ENCODE measurements at places on chromosomes 12 and 14. TPM values are rescaled to one million over a fixed set of nuclear protein-coding genes. Genes with fewer than 3 reads are reported as not detected.
A peak's percentile ranks its signal among the peaks of the same experiment; 100 is the strongest.

GRCh38 chr14:101716077-101716950, 45.2 kb upstream of the PPP2R5C start:
- DNase-seq = no peak

- DNase-seq = no peak
Measured at GRCh38 chr12:52675301-52675701, 4.9 kb downstream of the KRT1 start.

The SLC10A1 gene
- total RNA-seq = not detected

DNA sequence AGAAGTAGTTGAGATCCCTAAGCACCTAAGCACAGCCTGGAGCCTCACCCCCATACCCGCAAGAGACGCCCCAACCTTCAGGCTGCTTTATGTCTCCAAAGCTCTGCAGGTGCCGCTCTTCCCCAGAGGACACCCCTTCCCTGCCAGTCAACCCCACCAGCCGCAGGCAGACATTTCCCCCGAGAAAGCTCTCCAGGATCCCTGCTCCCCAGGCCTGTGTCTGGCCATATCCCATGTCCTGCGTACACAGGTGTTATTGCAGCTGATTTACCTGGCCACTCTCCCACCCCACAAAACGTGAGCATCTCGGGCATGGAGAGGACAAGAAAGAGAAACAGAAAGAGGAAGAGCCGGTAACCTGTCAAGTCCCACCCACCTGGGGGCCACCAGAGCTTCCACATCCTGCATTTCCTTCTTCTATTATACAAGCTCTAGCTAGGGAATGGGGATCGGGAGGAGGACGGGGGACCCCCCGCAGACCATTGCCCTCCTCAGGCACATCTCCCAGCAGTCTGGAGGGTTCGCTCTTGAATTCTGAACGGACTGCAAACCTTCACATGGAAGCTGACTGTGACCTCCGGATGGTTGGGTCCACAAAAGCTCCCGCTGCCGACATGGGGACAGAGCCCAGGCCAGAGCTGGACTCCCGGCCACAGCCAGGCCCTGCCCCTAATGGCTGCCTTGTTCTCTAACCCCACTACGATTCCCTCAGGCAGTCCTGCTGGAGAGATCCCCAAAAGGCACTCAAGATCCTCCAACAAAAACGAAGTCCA, 17.6 kb downstream of the CCDC88C start:
- no peak for DNase-seq

DNA sequence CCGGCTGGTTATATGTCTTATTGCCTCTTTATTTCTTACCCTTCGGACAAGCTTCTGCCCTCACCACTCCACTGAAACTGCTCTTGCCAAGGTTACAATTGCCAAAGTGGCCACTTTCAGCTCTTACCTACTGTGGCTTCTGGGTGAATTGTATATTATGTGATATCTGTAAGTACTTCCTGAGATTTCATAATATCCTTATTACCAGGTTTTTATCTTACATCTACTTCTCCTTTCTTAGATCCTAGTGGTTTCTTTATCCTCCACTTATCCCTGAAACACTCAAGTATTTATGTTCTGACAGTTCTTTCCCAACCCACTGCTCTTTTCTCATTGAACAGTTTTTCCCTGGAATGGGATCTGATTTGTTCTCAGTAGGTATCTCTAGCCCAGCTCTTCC, 10.5 kb downstream of the CELA1 start:
- DNase-seq = no peak

DNA sequence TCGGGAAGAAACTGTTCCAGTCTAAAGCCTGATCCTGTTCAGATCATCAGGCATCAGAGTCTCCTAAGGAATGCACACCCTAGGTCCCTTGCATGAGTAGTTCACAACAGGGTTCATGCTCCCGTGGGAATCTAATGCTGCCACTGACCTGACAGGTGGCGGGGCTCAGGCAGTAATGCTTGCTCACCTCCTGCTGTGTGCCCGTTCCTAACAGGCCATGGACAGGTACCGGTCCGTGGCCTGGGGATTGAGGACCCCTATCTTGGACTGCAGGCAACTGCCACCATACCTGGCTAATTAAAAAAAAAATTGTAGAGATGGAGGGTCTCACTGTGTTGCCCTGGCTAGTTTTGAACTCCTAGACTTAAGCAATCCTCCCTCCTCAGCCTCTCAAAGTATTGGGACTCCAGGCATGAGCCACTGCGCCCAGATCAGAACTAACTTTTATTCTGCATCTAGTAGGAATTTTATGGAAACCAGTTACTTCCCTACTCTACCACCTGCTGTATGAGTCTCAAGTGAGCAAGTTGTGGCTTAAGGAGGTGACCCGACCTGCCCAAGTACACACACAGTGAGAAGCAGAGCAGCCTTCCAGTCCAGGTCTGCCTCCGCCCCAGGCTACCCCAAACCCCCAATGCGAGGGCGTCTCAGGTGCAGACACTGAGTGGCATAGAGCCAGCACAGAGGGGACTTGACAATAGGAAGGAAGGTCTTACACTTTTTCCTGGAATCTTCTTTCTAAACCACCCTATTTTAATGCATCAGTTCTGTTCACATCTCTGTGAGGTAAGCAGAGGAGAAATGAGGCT, 2.5 kb upstream of the PAPLN start:
- no peak for DNase-seq

The KRT85 gene
- total RNA-seq = not detected

- DNase-seq = no peak
Measured at GRCh38 chr12:58814036-58814435, 106.3 kb downstream of the LRIG3 start.

The CPNE8 gene
- 2.3 TPM for total RNA-seq

DNA sequence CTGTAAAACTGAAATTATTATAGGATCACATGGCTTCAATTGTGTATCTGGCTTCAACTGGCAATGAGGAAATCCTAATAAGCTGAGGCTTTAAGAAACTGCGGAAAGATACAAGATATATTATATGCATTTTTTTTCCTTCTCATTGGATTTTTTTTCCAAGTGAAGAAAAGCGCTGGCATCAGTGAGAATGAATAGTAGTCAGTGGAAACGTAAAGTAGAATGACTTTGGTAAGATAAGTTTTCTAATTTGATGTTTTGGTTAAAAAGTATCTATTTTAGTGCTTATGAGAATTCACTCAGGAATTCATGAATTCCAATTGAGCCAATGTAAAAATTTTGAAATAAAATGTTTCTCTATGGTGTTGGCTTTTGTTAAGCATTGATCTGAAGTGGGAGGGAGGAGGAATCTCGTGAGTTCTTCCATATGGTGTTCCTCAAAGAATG, 173.5 kb upstream of the FRMD6 start:
- DNase-seq = no peak

GRCh38 chr12:93580682-93581081, 8.2 kb downstream of the SOCS2 start:
- no peak for DNase-seq

The COQ6 gene
- total RNA-seq = 16.4 TPM

DNA sequence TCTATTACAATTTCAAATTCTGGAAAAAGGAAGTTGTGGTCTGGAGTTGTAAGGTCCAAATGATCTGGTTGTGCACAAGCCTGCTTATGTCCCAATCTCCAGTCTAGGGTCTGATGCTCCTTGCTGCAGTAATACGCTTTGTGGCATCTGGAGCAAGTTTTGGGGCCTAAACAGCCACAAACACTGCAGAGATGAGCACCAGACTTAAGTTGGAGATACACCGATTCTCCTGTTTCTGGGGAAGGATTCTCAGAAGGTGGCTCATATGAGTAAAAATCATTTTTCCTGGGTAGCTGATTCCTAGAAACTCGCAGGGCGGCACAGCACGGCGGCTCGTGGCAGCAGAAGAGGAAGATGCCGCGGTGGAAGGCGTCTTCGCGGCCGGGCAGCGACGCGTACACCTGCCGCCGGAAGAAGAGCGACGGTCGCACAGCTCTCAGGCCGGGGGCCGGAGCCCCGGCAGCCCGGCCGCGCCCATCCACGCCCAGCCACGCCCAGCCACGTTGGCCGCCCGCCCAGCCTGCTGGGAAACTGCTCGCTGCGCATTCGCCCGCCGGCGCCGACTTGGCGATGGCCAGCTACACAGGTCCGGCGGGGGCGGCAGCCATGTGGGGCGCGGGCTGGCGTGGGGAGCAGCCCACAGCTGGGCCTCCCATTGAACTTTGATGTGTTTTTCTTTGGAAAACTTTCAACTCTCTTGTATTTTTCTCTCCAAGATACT, 129.0 kb downstream of the ASCL4 start:
- DNase-seq = peak; percentile 79

The SLCO1B1 gene
- total RNA-seq = not detected

The EXD2 gene
- 12.0 TPM for total RNA-seq

- no peak for DNase-seq
Measured at GRCh38 chr12:124743479-124744272, 120.0 kb downstream of the SCARB1 start.

- DNase-seq = no peak
Measured at GRCh38 chr12:52518574-52519386, 1.4 kb downstream of the KRT5 start.

DNA sequence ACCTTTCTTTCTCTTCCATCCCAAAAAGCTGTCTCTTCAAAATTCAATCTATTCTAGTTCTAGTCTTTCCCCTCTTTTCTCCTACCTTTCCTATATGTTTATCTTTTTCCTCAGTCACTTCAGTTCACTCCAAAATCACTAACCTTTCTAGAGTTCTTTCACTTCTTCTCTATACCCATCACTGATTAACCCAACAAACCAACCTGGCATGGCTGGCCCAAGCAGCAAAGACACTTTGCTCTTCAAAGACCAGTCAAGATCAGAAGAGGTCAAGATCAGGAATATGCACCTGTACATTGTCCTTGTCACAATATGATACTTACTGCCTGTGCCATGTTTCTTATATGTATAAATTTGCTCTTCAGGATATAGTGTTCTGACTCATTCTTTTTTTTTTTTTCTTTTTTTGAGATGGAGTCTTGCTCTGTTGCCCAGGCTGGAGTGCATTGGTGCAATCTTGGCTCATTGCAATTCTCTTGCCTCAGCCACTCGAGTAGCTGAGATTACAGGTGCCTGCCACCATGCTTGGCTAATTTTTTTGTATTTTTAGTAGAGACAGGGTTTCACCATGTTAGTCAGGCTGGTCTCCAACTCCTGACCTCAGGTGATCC, 112.9 kb downstream of the C12orf42 start:
- no peak for DNase-seq

GRCh38 chr12:16520328-16520727, 85.6 kb downstream of the LMO3 start:
- DNase-seq = no peak

GRCh38 chr12:50690925-50691324, 73.0 kb upstream of the ATF1 start:
- no peak for DNase-seq

DNA sequence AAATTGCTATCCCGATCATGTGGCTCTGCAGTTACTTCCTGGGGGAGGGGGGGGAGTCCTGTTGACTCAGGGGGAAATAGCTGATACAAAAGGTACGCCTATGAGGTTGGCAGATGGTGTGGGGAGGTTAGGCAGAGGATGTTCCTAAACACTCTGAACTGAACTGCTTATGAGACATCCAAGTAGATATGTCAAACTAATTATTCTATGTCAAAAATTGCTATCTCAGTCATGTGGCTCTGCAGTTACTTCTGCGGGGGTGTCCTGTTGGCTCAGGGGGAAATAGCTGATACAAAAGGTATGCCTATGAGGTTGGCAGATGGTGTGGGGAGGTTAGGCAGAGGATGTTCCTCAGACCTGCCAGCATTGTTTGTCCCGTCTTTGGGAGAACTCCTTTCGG, 5.1 kb upstream of the VCPKMT start:
- DNase-seq = no peak

GRCh38 chr14:61344437-61345150, 23.2 kb downstream of the PRKCH start:
- no peak for DNase-seq

GRCh38 chr14:103186909-103187586, 63.8 kb downstream of the TNFAIP2 start:
- no peak for DNase-seq

GRCh38 chr12:55946553-55946952, 15.6 kb downstream of the DGKA start:
- DNase-seq = no peak

DNA sequence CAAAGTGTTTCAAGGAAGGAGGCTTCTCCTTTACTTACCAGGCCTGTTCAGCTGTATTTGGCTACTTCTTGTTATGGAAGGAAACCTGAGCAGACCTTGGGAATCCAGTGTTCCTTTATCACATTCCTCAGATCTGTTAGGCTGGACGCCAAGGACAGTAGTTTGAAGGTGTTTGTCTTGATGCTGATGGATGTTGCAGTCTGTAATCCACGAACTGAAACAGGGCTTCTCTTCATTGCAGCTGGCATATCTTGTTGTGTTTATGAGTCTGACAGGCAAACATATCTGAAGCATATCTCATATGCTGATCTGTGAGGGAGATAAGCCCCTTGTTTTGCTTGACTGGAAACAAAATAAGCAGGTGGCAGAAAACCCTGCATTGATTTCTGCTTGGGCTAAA, 904.3 kb downstream of the NRXN3 start:
- no peak for DNase-seq

DNA sequence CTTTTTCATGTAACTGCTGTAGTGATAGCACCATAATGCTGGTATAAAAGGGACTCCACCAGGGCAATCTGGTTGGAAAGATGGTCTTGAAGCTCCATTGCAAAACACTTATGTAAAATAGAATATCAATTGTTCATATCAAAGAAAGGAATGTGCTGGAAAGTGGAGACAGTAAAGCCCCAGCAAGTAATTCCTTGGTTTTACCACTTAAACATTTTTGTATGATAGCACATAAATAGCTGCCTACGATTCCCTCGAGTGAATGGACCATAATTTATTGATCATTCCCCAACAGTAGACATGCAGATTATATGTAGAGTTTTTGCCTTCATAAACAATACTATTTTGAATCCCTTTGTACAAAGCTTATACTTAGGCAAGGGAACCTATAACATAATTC, 275.4 kb downstream of the PAWR start:
- DNase-seq = no peak

DNA sequence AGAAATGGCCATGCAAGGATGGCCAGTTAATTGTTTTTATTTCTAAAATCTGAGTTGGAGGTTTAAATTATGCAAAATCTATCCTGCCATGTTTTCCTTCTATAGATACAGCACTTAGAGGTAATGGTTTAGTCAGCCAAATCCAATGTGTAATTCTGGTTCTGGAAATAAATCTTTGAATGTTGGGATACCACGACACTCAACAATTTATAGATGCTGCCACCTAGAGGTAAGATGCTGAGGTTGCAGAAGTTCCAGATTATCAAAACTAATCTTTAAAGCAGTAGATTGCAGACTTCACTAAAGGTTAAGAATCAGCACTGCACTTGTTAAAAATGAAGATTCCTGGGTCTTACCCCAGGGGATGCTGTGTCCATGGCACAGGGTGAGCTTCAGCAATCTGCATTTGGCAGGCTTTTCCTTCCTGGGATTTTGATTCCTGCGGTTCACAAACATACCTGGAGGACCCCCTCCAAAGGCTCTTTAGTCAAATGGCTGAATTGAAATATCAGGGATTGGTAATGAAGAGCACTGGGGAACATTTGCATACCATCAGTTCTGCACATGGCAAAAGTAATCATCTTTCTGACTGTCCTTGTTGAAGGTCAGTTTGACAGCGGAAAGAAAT, 53.4 kb upstream of the ANO4 start:
- DNase-seq = no peak

Data from activated naive CD8-positive, alpha-beta T cell treated with anti-CD3 and anti-CD28 coated beads for 36 hours (primary cell).